Aorta (tissue), 5 donors: ENCODE measurements at places on chromosomes 4 and X.

- no peaks in the 10 kb centered on the region for H3K36me3 ChIP-seq
- no peak for DNase-seq
- H3K4me1 ChIP-seq: no peaks in the 10 kb centered on the region
- H3K4me3 ChIP-seq: no peak overlapping the region
Observed at GRCh38 chr4:95551653-95552052, 2.9 kb upstream of the UNC5C start.

DNA sequence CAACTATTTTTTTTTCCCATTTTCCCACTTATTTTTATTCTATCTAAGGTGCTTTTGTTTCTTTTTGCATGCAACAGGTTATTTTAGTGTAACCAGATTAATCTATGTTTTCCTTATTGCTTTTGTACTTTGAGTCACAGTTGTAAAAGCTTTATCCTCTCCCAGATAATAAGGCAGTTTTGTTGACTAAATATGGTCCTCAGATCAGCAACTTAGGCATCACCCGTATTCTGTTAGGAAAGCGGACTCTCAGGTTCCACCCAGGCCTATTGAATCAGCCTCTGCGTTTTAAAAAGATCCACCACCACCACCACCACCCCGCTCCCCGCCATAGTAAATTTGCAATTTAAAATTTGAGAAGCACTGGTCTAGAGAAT lies 58.6 kb upstream of the USP9X start:
- H3K27me3 ChIP-seq: no peaks in the 10 kb centered on the region
- no peak for DNase-seq
- no peaks in the 10 kb centered on the region for H3K4me1 ChIP-seq
- H3K4me3 ChIP-seq: no peak overlapping the region

GRCh38 chr4:32003548-32003947 lies 1283.4 kb downstream of the PCDH7 start:
- H3K27me3 ChIP-seq: no peaks in the 10 kb centered on the region
- H3K27ac ChIP-seq: no peak overlapping the region
- DNase-seq: no peak
- no peaks in the 10 kb centered on the region for H3K4me1 ChIP-seq
- H3K36me3 ChIP-seq: no peaks in the 10 kb centered on the region
- H3K4me3 ChIP-seq: no peak overlapping the region

- no peaks in the 10 kb centered on the region for H3K27me3 ChIP-seq
- no peaks in the 10 kb centered on the region for H3K36me3 ChIP-seq
- no peak overlapping the region for H3K27ac ChIP-seq
- no peak overlapping the region for H3K4me3 ChIP-seq
- DNase-seq: peak; percentile 70
Observed at GRCh38 chrX:17459008-17459611, 84.1 kb downstream of the NHS start.

DNA sequence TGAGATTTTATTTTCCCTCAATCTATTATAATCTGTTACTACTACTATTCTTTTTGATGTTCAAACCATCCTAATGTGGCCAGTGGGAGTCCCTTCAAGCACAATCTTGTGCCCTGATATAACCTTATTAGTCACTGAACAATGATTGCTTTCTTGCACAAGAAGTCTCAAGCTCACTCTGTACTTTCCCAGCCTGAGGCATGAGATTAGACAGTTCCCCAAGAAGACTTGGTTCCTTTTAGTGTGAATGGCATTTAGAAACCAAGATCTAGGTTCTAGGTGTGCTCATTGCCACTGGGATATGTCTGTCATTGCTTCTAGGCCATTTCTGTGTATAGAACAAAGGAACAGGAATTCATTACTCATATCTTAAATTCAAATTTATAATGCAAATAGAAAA lies 28.0 kb upstream of the RBM41 start:
- H3K36me3 ChIP-seq: no peaks in the 10 kb centered on the region
- H3K4me1 ChIP-seq: no peaks in the 10 kb centered on the region
- no peak for DNase-seq
- no peak overlapping the region for H3K27ac ChIP-seq
- H3K27me3 ChIP-seq: no peaks in the 10 kb centered on the region

DNA sequence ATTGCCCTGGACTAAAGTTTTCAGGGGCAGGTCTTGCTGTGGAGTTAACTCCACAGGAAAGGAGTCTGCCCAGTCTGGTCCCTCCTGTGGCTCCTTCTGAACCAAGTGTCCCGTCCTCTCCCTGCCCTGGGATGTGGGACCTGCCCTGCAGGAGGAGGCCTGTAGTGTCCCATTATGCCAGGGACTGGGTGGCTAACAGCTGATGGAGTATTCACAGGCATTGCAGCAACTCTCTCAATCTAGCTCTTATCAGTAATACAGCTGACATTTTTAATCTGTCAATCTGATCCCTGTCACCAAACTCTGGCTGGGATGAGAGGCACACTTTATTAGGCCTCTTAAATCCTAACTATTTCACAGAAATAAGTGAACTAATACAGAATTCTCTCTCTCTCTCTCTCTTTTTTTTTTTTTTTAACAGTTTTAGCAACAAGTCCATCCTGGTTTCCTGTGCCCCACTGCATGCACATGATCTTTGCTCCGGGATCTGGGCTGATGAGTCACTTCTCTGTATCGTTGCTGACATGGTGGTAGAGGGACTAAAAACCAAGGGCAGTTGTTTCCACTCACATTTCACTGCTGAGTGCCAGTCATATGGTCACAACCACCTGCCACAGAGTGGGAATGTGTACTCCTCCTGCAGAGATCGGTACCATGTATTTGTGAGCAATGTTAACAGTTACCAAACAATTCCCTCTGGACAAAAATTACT lies 39.1 kb downstream of the HAND2 start:
- H3K4me1 ChIP-seq: peaks cover 6% of the 10 kb centered on the region
- no peaks in the 10 kb centered on the region for H3K27me3 ChIP-seq
- peak overlapping the region; percentile 77 for H3K27ac ChIP-seq
- H3K4me3 ChIP-seq: no peak overlapping the region

DNA sequence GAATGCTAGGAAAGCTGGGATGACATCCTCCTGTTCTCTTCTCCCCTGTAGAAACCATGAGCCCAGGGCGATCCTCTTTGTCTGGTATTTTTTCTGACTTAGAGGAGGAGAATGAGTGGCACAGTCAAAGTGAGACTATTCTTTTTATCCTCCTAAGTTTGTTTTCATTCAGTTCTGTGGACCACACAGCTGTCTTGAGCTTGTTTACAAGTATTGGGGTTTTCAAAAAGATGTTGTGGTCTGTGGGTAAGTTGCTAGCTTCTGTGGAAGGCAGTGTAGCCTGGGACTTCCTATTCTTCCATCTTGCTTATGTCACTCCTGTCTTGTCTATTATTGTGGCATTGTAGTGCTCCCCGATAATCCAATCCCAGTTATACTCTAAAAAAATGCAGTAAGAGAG lies 223.0 kb downstream of the PAPSS1 start:
- H3K4me1 ChIP-seq: no peaks in the 10 kb centered on the region
- DNase-seq: no peak
- no peaks in the 10 kb centered on the region for H3K36me3 ChIP-seq
- no peaks in the 10 kb centered on the region for H3K27me3 ChIP-seq

GRCh38 chr4:86006057-86006456 lies 353.8 kb downstream of the MAPK10 start:
- peaks cover 4% of the 10 kb centered on the region for H3K4me1 ChIP-seq
- H3K4me3 ChIP-seq: no peak overlapping the region
- no peaks in the 10 kb centered on the region for H3K27me3 ChIP-seq
- no peaks in the 10 kb centered on the region for H3K36me3 ChIP-seq

- H3K27me3 ChIP-seq: no peaks in the 10 kb centered on the region
- no peaks in the 10 kb centered on the region for H3K4me1 ChIP-seq
- H3K36me3 ChIP-seq: no peaks in the 10 kb centered on the region
- no peak for DNase-seq
- no peak overlapping the region for H3K4me3 ChIP-seq
Observed at GRCh38 chr4:153362184-153362583, 17.7 kb downstream of the MND1 start.

DNA sequence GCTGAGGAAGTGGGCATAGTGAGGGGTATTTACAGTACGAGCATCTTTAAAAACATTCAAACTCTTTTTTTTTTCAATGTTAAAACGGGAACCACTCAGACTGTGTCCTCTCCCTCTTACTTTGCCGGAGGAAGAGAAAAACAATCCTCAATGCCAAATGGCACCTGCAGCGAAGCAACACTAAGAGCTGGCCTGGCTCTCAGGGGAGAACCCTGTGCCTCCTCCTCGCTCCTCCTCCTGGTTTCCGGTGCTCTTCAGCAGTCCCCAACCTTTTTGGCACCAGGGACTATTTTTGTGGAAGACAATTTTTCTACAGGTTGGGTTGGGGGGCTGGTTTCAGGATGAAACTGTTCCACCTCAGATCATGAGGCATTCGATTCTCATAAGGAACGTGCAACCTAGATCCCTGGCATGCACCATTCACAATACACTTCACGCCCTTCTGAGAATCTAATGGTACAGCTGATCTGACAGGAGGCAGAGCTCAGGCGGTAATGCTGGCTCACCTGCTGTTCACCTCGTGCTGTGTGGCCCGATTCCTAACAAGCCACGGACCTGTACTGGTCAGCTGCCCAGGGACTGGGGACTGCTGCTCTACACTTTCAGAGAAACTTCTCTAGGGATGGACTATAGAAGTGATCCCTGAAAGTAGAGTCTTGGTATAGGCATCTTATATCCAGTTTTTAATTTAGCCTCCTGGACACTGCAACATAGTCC lies 404.1 kb downstream of the RAPGEF2 start:
- DNase-seq: no peak
- no peak overlapping the region for H3K4me3 ChIP-seq
- peaks cover under 1% of the 10 kb centered on the region for H3K4me1 ChIP-seq
- H3K36me3 ChIP-seq: no peaks in the 10 kb centered on the region

DNA sequence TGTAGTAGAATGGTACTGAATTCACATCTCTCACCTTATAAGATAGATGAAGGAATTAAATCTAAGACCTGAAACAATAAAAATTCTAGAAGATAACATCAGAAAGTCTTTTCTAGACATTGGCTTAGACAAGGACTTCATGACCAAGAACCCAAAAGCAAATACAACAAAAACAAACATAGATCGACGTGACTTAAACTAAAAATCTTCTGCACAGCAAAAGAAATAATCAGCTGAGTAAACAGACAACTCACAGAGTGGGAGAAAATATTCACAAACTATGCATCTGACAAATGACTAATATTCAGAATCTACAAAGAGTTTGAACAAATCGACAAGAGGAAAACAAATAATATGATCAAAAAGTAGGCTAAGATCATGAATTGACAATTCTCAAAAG lies 38.8 kb downstream of the UGT2A3 start:
- H3K4me1 ChIP-seq: no peaks in the 10 kb centered on the region
- H3K27ac ChIP-seq: no peak overlapping the region
- no peaks in the 10 kb centered on the region for H3K27me3 ChIP-seq
- DNase-seq: no peak
- no peaks in the 10 kb centered on the region for H3K36me3 ChIP-seq

DNA sequence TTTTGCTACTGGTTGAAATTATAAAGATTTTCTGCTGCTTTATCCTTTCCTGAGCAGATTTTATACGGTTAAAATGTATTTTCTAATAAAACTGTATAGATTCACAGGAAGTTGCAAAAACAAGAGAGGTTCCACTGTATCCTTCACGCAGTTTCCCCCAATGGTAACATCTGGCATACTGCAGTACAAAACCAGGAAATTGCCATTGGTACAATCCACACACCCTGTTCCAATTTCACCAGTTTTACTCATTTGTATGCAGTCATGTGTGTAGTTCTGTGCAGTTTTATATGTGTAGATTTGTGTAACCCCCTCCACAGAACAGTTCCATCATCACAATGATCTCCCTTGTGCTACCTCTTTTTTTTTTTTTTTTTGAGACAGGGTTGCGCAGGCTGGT lies 20.0 kb downstream of the DDX3X start:
- no peak overlapping the region for H3K27ac ChIP-seq
- no peaks in the 10 kb centered on the region for H3K27me3 ChIP-seq
- no peaks in the 10 kb centered on the region for H3K4me1 ChIP-seq
- no peak overlapping the region for H3K4me3 ChIP-seq
- no peaks in the 10 kb centered on the region for H3K36me3 ChIP-seq

- DNase-seq: no peak
- no peaks in the 10 kb centered on the region for H3K36me3 ChIP-seq
Observed at GRCh38 chrX:75181721-75182120, 25.6 kb upstream of the ABCB7 start.

DNA sequence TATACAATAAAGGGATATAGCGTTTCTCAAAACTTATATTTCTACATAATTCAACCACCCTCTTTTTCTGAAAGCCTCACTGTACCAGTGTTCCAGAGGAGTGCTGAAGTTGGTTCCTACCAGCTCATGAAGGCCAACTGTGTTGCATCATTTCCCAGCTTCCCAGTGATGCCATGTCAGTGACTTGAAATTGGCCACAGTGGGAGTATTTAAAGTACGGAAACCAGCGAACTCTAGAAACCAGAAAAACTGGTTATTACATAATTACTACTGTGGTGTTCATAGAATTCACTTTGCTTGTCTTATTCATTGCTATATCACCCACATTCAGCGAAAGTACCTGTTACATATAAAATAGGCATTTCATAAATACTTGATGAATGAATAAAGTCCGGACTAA lies 135.4 kb downstream of the GC start:
- no peak overlapping the region for H3K4me3 ChIP-seq
- H3K36me3 ChIP-seq: no peaks in the 10 kb centered on the region
- no peak overlapping the region for H3K27ac ChIP-seq
- no peak for DNase-seq
- no peaks in the 10 kb centered on the region for H3K4me1 ChIP-seq
- H3K27me3 ChIP-seq: no peaks in the 10 kb centered on the region
